ENCODE measurements at places on chromosomes 5 and 9.
A peak's percentile ranks its signal among the peaks of the same experiment; 100 is the strongest.

DNA sequence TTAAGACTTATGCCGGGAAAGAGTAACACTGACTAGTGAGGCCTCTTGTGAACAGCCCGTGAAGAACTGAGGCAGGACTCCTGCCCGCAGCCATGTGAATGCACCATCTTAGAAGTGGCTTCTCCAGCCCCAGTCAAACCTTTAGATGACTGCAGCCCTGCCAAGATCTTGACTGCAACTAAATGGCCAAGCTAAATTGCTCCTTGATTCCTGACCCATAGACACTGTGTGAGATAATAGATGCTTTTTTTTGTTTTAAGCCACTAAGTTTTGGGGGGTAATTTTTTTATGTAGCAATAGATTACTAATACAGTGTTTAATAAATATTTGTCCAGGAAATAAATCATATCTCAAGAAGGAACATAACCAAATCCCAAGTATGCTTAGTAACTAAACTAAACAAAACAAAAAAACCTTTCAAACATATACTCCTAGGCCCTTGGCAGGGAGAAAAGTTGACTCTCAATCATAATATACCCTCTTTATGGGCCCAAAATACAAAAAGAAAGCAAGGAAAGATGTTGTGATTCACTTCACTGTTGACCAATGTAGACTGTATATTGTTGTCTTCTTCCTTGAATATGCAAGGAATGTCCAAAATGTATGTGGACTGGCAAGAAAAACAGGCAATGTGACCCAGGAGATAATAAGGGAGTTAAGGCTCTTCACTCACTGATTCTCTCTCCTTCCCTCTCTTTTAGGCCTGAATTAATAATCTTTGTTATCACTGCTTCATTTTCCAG, 79.7 kb upstream of the ZNF366 start:
- DNase-seq, result no peak

DNA sequence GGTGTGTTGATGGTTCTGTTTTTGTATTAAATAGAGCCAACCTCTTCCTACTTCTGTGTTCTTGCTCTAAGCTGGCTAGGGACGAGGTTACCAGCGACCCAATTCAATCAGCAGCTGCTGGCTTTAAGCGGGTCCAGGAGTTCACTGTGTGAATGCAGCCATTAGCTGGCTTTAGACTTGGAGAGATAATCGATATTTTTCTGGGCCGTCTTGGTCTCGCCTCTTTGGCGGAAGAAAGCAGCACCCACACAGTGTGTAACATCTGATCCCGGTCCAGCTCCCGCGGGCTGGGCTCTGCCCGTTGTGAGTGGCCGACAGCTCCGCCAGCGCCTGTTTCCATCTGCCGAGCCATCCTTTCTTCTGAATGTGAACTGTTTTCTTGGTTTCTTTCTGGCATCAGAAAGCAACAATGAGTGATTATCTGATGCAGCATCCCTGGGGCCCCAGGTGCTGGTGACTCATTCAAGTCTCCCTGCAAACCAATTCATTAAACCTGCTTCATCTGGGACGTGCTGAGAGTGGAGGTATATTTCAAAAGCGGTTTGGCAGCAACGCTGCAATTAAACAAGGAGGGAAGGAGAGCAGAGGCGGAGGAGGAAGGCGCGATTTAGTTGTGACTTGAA, 90.8 kb upstream of the IRX4 start:
- DNase-seq, result no peak

GRCh38 chr5:133469846-133470245, 142.5 kb downstream of the FSTL4 start:
- DNase-seq, result no peak

DNA sequence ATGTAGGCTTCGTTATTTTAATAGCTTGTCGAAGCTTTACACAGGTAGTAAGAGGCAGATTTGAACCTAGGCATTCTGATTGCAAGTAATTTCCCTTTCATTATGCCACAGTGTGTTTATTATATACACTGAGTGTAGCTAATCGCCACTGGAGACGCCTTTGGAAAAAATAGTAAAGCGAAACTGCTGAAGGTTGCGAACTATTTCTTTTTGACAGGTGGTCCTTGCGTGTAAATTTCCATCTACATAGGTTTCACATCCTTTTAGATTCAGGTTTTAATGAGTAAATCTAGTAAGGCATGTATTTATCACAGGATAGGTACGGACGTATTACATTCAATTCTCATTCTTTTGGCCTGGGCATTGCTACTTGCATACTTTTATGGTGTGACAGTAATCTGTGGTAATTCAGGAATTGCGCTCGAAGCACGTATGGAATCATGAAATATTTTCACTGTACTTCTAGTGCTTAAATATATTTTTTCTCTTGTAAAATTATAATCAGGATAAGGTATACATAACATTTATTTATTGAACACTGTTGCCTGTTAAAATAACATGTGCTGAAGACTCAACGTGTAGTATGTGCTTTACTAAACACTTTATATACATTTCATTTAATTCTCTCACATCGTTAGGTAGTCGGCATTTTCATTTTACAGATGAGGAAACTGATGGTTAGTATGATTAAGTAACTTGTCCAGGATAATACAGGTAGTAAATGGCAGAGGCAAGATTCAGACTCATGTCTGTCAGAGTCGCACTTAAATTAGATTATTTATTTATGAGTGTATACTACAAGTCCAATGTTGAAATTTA, 1.8 kb downstream of the MARCHF6 start:
- no peak for DNase-seq

DNA sequence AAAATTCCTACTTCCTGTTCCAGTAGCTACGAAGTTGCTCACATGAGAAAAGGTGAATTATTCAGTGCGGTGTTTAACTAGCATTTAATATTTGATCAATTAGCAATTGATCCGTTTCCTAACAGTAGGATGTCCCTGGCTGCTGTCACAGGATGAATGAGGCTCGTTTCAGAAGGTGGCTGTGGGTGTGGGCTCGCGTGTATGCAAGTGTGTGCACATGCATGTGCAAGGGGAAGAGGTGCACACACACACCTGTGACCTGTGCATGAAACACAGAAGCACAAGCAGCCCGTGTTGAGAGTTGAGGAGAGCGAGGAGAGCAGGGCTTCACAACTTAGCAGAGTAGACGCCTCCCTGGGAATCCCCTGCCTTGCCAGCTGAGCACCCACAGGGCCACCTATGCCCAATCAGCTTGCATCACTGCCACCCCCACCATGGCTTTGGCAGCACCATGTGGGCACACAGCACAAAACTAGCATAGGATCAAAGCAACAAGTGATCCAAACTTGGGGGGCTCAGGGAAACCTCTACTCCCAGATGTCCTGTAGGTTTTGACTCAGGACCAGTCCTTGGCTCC, 107.2 kb downstream of the C5orf15 start:
- no peak for DNase-seq

DNA sequence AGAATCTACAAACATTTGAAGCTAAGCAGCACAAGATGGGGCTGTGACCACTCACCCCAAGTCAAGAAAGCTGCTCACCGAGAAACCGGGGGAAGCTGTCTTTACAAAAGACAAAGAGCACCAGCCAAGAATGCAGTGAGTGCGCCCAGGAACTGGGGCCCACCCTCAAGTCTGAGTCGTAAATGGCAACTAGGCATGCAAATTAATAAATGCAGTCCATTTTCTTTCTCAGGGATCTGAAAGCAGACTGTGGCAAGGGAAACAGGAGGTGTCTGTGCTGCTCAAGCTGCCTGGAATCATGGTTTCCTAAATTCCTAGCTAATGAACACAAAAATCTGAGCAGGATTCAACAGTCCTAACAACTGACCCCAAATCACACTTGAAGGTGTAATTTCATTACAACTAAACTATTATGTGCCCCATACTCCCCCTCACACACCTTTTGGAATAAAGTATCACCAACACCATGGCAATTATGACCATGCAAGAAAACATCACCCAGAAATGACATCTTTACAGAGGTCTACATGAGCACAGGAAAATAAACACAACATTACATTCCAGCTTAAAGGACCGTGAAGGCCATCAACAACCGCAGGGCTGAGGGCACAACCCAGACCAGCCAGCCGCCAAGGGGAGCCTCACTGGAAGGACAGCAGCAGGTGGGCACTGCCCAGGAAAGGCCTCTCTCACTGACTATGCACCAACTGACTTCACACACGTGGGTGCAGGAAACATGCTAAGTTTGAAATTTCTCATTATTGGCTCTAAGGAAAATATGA, 17.6 kb downstream of the NSUN2 start:
- no peak for DNase-seq

GRCh38 chr5:131773805-131774204, 23.0 kb downstream of the FNIP1 start:
- no peak for DNase-seq

DNA sequence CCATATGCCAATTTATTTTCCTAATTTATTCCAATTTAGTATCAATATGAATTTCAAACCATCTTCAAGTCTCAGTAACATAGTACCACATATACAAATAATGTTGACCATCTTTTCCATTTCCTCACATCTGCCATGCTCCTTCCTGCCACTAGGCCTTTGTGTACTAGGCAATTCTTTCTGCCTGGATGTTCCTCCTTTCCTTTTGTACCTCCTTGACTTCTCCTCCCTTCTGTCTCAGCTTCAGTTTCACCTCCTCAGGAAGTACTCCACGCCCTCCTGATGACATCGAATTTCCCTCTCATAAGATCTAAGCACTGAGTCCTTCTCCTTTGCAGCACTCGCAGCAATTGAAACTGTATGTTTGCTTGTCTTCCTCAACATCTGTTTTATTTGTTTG, 53.9 kb downstream of the MEF2C start:
- DNase-seq, result no peak

GRCh38 chr9:121548666-121549065, 49.0 kb upstream of the GGTA1 start:
- no peak for DNase-seq

DNA sequence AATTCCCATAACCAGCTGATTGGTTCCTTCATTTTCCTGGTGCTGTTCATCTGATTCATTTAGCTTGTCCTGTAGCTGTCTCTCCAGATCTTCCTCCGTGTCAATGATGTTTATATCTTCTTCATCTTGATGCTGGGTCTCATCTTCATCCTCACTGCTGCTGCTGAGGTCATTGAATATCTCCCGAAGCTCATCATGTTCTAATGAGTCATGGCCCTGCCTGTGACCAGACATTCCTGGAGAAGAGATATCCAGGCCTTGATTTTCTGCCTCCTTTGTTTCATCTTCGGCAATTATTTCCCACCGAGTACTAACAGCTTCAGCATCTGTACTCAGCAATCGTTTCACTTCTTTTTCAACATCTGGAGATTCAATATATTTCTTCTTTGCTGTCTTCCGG, 1.4 kb downstream of the TAF7 start:
- no peak for DNase-seq

DNA sequence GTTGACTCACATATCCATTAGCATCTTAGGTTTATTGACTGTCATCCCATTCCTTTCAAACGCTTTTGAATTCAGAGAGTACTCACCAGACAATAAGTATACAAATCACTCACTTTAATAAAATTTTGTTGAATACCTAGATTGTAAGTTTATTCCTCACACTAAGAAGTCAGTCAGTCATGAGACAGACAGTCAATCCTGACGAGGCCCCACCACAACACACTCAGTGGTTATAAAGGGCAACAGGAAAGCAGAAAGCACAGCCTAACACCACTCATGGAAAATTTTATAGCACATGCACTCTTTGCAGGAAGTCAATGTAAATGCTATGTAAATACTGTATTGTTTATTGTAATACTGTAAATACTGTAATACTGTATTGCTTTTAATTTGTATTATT, 176.3 kb upstream of the PTGER4 start:
- DNase-seq, result no peak

- DNase-seq, result no peak
Measured at GRCh38 chr9:109256336-109256735, 64.5 kb downstream of the EPB41L4B start.

GRCh38 chr9:134050726-134051125, 17.1 kb downstream of the BRD3 start:
- DNase-seq, result no peak

GRCh38 chr9:122140368-122141193, 19.0 kb downstream of the NDUFA8 start:
- DNase-seq, result no peak

DNA sequence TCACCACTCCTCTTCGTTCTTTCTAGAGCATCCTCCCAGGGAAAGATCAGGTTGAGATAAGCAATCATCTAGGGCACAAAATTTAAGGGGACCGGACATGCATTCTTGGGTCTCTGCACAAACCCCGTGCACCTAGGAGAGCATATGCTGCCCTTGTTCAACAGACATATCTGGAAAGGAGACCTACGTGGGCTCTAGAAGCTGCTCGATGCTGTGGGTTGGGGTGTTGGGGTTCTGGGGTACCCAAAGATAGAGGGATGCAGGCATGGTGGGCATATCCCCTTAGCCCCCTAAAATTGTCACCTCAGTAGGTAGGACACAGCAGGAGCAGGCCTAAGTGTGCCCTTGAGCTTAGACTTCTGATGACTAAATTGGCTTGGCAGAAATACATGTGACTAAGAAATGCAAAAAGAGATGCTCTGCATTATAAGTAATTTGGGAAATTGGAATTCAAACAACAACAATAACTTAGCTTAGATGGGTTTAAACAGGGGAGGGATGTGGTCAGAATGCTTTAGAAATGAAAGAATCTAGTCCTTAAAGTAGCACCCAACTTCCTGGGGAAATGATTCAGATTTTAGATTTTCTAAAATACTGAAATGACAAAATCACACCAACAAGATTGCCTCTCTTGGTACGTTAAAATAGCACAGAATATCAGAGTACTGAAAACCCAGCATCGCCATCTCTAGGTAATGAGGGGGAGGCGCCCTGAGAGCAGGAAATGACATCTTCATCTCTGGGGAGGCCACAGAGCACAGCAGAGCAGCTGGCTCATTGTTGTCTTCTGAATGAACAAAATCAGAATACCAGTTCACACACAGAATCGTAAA, 172.3 kb downstream of the GNA14 start:
- no peak for DNase-seq

DNA sequence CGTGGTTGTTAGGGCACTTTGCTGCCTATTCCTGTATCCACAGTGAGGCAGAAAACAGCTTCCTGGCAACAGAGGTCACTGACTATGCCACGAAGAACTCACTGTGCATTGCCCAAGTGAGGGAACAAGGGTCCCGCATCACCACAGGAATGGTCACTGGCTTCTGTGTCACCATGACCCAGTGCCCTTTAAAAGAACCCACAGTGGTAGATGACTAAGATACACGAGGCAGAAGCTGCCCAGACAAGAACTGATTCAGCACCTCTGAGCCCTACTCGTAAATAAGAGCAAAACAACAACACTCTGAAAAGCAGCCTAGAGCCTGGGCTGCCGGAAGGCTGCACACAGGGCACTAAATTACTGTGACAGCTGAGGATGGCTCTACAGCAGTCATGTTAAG, 236.6 kb upstream of the RASEF start:
- no peak for DNase-seq

DNA sequence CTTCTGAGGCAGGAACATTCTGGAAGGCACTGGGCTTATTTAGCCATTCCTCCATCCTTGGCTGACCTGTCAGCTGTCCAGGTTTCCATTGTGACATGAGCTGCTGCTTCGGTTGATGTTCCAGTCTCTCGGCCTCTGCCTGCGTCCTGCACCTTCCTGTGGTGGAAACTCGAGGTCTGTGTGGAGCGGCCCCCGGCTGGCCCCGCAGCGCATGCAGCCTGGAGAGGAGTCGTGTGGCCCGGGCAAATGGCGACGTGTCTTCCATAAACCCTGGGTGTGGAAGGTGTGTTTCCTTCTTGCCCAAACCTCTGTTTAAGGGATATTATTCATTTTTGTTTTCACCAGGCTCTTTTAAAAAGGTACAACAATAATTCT, 36.5 kb upstream of the SLC9A3 start:
- no peak for DNase-seq

GRCh38 chr5:53109443-53110127, at the start of gene MOCS2:
Gene MOCS2 (minus strand): TSS chr5:53109757. CDS start chr5:53107174, 2,583 bp downstream.
- DNase-seq, result peak; percentile 78
